Activated CD8-positive, alpha-beta T cell treated with anti-CD3 and anti-CD28 coated beads, Interleukin-2, amount 10 ng/mL, durations not matched to agents 7 days and 5 days (primary cell): ENCODE measurements at places on chromosomes 12 and 14.

DNA sequence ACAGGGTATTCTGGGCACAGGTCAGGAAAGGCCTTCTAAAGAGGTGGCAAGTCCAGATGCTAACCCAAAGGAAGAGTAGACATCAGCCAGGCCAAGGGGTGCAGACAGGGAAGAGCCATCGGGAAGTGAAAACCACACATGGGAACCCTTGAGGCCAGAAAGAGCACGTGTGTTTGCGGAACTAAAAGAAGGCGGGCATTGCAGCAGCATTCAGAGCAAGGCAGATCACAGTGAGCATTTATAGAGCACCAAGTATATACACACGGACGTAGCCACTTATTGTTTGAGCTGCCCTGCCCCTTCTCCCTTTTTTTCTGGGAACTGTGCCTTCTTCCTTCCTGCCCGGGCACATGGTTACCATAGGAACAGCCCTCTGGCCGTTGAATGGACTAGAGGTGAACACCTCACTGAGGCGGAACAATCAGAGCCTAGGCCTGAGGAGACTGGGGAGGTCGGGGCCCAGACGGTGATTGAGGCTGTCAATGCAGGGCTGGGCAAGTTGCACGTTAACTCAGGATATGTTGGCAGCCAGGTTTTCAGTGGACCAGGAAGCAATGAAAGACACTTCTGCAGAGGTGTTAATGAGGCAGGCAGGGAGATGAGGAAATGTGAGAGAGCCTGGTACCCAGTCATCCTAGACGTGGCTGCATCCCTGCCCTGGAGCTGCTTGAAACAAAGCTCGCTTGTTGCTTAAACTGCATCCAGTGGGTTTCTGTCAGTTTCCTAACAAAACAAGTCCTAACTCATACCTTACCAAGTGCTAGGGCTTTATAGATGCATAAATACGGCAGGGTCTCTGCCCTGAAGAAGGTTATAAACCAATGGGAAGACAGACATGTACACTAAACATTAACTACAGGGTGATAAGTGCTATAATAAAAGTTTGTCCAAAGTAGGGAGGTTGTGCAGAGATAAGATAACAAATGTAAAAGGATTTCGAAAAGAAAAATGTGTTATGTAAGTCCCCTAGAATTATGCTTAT, 34.2 kb downstream of the MOAP1 start:
- DNase-seq: no peak

DNA sequence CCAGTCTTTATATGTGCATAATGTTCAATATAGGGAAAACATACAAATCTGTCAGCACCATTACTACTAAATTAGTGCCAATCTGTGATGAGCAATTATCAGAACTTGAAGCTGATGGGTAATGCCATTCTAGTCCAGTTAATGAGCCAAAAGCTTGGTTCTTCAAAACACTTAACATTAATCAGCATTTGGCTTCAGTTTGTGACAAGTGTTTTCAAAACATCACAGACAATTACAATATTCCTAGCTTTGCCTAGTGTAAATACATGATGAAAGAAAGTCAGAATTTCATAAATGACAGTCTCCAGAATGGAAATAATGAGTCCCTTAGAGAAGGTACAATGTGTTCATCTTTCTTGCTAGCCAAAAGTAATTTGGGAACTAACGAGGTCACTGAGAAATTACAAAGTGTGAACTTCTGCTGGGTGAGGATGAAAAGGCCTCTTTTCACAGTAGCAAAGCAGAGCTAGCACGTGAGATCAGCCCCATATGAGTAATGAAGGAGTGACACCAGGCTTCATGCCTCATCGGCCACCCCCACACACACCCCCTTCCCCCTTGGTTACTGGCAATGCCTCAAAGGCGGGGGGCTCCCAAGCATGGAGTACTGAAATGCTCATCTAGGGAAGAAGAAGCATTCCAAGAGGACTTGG, 180.6 kb upstream of the EEA1 start:
- DNase-seq: no peak

DNA sequence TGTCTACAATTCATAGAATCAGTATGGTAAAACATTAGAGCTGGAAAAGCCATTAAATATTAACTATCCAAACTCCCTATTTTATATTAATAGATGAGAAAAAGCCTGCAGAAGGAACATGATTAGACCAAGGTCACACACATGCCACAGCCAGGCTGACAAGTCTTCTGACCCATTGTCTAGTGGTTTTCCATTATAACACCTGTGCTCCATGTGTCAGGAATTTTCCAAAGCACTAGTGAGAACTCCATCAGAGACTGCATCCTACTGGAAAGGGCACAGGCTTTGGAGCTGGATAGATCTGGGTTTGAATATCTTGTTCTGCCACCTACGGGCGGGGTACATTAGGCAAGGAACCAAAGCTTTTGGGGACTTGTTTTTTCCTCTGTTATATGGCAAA, 325.5 kb downstream of the RAD51B start:
- no peak for DNase-seq

DNA sequence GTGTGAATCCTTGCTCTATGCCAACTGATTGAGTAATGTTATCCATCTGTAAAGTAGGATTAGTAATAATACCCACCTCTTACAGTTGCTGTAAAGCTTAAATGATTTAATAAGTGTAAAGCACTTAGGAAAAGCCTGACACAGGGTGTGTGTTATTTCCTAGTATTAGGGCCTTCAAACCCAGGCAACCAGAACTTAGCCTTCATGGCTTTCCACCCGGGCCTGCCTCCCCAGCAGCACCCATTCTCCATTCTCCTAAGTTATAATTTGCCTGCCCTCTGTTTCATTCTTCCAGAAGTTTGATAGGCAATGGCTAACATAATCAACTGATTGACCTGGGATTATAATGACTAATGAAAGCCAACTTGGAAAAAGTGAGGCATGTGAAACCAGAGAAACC, 20.4 kb upstream of the PDZRN4 start:
- DNase-seq: no peak

GRCh38 chr12:105200385-105200784, 35.6 kb downstream of the APPL2 start:
- no peak for DNase-seq

DNA sequence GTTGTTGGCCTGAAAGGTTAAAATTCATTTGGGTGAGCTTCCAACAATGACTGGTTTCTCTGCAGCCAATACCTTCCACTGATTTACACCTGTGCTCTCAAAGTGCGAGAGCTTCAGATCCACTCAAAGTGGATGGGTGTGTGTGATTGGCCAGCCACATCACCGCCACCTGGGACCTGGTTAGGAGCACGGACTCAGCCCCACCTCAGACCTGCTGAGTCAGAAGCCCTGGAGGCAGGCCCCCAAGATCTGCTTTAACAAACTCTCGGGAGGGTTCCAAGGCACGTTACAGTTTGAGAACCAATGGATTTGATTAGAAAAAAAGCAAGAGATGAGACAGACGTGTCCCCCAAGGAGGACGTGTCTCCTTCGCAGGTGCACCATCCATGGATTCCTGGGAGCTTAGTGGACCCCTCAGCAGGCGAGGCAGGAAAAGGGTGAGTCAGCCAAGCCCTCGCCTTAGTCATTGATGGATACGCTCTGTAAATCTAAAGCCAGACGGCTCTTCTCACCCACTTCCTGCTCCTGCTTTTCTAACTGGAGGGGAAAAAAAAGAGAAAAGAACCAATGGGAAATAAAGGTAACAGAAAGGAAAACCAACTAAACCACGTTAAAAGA, 24.5 kb downstream of the FZD10 start:
- DNase-seq: no peak

GRCh38 chr12:67193704-67194103, 75.5 kb upstream of the CAND1 start:
- peak; percentile 44 for DNase-seq

- no peak for DNase-seq
Observed at GRCh38 chr12:60184096-60184495, 588.3 kb downstream of the SLC16A7 start.

GRCh38 chr12:87794854-87795253, 234.3 kb downstream of the C12orf50 start:
- no peak for DNase-seq
